ENCODE measurements at places on chromosomes 1 and 21.

GRCh38 chr1:210677533-210677932 is 348.8 kb downstream of the HHAT start:
- DNase-seq, result no peak

DNA sequence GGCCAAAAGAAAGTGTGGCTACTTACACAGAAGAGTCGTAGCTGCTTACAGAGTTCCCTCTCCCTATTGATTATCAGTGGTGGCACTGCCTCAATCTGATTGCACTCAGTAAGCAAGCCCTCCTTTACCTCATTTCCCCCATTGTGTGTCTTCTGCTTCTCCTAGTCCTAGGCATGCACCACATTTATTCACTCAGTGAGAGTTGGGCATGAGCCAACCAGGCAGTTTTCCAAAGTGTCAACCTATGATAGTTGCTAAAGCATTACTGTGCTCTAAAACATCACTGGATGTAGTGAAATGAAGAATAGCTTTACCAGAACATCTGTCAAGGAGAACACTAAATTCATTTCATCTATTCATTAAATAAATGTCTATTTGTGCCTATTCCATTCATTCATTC is 19.3 kb downstream of the GJA5 start:
- no peak for DNase-seq

DNA sequence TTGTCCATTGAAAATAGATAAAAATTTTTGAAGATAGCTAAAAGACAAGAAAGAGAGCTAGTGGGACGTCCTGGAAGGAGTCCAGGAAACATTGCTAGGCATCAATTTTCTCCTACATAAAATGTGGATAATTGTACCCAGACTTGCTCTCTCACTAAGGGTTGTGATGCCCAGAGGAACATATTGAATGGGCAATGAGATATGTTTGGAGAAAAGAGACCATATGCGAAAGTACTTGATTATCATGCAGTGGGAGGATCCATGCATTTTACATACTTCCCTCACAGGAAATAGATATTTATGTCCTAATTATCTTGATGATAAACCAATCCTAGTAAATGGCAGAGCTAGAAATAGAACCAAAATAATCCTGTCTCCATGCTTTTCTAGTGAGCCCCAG is 108.4 kb upstream of the TNR start:
- no peak for DNase-seq

DNA sequence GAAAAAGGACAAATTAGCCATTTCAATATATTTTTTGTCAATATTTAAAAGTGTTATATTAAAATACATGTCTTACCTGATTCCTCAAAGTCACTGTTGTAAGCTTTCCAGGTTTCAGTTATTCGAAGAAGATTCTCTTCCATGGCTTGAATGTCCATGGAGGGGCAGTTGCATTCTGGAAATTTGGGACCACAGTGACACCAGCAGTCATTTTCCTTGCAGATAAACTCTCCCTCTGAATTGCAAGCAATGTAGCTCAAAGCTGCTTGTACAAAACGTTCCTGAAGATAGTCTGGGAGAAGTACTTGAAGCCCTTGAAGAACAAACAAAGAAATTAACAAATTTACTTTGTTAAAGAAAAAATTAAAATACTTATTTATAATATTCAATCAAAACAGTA is 251.7 kb downstream of the BRINP3 start:
- no peak for DNase-seq

DNA sequence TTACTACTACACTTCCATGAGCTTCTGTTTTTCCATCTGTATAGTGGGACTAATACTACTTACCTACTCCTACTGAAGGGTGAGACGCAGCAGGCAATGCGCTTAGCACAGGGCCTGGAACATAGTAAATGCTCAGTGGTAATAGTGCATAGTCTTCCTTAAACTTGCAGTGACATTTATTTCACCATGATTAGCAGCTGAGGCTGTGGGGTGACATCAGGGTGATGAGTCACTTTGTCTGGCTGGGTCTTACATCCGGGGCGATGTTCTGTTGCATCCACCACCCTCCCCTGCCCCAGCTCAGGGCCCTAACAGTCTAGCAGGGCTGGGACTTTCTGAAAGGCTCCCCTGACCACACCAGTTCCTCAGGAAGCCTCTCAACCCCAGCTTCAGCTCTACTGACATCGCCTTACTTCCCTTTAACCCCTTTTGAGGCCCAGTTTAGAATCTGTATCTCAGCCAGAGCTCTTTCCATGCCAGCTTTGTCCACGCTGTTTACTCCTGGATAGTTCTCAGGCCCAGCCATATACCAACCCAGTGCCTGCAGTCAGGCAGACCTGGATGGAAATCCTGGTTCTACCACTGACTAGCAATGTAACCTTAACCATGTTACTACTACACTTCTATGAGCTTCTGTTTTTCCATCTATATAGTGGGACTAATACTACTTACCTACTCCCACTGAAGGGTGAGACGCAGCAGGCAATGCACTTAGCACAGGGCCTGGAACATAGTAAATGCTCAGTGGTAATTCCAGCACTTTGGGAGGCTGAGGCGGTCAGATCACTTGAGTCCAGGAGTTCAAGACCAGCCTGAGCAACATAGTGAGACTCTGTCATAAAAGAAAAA is 66.3 kb downstream of the CD58 start:
- peak; percentile 97 for DNase-seq

DNA sequence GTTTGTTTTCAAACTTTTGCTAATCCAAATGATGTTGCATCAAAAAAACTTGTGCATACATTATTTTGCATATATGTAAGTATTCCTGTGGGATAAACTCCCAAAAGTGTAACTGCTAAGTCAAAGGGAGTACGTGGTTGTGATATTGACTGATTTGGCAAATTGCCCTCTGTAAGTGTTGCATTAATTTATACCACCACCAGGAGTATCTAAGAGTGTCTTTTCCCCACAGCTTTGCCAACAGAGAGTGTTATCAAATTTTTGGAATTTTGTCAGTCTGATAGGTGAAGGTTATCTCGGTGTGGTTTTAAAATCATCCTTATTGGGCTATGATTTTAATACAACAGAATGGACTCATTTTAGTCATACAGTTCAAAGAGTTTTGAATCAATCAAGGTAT is 30.1 kb upstream of the PARP1 start:
- no peak for DNase-seq

- DNase-seq, result peak; percentile 27
Measured at GRCh38 chr1:119714583-119714982, 2.8 kb downstream of the PHGDH start.

- no peak for DNase-seq
Measured at GRCh38 chr1:18575620-18576019, 55.0 kb upstream of the PAX7 start.

- DNase-seq, result no peak
Measured at GRCh38 chr21:39564200-39564599, 48.5 kb upstream of the B3GALT5 start.

DNA sequence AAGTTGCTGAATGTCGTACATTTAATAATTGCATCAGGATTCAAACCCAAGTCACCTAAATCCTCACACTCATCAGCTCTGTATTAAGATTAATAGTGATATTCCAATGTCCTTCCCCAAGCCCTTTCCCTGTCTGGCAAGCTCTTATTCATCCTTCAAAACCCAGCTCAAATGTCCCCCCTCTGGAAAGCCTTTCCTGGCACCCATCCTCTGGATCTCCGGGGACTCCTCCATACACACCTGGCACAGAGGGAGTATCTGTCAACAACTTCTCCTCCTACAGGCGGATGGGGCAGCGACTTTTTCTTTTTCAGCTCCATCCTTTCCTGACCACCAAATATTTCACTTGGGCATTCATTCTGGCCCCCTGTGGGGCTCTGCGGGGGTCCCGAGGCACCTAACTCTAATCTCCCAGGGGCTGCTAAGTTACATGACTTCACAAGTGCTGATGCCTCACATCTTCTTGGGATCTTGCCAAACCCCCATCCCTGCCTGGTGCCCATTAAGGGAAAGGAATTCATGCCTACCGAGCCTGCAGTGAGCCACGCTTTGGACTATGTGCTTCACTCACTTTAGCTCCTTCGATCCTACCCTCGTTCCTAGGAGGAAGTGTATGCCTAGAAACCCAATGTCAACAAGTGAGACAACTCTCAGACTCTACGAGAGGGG is 15.2 kb downstream of the TINAGL1 start:
- no peak for DNase-seq

All from HL-60 (cell line).